NCI-H1048 (cell line): ENCODE measurements at places on chromosomes 5 and 9.

- no peak for DNase-seq
Observed at GRCh38 chr5:114782869-114783268, 386.8 kb downstream of the TRIM36 start.

DNA sequence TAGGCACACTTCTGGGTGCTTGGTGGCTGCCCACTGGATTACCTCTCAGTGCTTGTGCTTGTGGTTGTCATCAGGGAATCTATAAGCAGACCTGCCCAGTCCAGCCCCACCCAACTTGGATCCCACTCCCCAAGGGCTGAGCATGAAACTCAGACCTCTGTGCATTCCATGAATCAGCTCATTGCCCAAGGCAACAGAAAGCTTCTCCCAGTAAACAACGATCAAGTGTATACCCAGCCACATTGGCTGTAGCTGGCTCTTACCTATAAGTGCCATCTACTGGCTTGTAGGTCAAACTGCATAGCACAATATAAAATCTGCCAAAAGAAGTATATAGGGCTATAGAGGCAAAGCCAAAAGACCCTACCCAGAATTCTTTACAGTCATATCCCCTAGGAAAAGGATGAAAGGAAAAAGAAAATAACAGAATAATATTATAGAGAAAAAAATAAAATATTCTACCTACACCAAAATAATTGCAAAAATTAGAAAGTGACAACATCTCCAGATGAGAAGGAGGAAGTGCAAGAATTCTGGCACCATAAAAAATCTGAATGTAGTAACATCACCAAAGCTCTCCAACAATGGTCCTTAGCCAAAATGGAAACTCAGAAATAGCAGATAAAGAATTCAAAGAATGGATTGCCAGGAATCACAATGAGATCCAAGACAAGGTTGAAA lies 321.0 kb upstream of the TRPC7 start:
- no peak for DNase-seq

- no peak for DNase-seq
Observed at GRCh38 chr9:2802494-2802921, 41.4 kb downstream of the PUM3 start.

- DNase-seq = no peak
Observed at GRCh38 chr5:19001054-19001453, 986.9 kb downstream of the CDH18 start.

DNA sequence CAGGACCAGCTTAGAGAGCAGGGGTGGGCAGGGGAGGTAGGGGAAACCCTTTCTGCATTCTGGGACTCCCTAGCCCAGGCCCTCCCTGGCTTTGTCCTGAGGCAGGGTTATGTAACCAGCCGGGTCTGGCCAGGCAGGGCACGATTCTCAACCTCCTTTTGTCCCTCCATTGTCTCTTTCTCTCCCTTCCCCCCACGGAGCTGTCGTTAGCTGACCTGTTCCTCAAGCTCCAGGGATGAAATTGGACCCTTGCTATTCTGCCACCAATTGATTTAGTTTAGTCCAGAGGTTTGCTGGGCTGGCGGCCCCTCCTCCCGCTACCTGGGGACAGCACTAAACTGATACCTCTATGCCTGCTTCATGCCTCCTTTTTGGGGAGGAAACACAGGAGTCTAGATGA lies 9.4 kb upstream of the NDST1 start:
- no peak for DNase-seq

- no peak for DNase-seq
Observed at GRCh38 chr9:103913899-103914298, 180.2 kb upstream of the SMC2 start.

GRCh38 chr5:1285883-1286291 lies 9.0 kb downstream of the TERT start:
- DNase-seq = no peak

DNA sequence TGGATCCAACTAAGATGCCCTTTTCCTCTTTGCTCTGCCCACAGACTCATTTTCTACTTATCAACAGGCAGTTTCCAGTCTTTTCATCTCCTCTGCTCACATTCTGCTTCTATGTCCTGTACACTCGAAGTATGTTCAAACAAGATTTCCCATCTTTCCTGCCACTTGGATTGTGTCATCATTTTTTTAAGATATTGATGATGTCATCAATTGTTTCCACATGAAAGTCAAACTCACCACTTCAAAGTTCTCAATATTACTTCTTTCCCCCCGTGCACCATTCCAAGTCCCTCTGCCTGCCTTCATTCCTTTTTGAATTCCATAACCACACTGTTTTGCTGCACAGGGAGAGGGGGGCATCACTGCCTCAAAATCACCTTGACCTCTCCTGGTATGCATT lies 175.0 kb upstream of the RFX3 start:
- no peak for DNase-seq

DNA sequence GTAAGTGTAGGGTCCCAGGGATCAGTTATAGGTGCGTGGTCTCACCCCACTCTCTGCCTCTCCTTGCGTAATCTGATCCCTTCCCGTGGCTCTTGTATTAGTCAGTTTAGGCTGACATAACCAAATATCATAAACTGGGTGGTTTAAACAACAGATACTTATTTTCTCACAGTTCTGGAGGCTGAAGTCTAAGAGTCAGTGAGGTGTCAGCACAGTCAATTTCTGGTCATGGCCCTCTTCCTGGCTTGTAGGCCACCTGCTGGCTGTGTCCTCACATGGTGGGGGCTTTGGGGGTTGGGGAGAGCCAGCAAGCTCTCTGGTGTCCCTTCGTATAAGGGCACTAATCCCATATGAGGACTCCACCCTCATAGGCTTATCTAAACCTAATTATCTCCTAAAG lies 32.3 kb downstream of the CARTPT start:
- DNase-seq = no peak

DNA sequence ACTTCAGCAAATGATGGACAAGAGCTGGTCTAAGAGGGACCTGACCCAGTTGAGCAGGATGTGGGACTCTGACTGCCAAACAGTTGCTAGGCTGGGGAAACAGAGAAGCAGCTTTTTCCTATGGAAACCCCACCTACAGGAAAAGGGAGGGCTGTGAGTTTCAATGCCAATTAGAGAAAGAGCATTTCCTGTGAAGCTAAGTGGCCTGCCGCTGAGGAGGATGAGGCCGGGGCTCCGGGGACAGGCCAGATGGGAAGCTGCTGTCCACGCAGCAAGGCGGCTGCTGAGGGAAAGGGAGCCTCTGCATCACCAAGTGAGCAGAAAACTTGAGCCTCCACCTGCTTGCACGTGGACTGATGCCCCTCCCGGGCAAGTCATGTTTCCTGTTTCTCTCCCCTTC lies at the start of gene PCDH12:
PCDH12 (minus strand) TSS at position 90 of the 400 bp plus-strand sequence. CDS start 351 bp downstream, outside the sequence.
- DNase-seq = no peak

GRCh38 chr9:27561685-27562084 lies 11.6 kb downstream of the C9orf72 start:
- no peak for DNase-seq

DNA sequence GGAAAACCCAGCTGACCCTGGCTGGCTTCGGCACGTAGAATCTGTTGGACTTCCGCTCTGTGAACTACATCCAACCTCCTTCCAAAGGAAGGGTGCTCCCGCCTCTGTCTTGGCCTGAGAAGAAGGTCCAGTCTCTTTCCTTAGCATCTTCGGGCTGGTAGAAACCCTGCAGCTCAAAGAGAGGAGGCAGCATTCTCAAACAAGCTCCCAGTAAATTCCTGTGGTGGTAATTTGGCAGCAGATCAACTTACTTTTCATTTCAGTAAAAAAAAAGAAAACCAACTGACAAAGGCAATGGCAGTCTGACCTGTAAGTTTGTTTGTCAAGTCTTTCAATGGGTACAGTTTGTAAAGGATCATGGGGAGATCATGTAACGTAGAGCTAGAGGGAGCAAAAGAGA lies 176.7 kb downstream of the MED10 start:
- DNase-seq = no peak

DNA sequence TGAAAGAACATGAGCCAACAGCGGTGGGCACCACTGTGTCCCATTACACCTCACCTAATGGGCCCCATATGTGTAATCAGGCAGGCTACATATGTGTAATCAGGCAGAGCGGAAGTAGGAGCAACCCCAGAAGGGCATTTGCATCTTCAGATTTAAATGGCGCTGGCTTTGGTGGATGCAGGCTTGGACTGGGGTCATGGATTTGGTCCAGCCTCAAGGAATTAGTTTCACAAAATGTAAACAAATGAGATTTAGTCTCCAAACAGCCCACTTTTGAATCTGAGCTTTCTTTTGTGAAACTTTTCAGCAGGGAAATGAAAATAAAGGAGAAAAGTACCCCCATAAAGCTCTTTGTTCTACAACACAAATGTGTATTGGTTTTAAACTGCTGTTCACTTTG lies 161.3 kb downstream of the LPAR1 start:
- DNase-seq = no peak

- no peak for DNase-seq
Observed at GRCh38 chr5:135444360-135444759, 2.8 kb downstream of the DCANP1 start.
